ENCODE measurements at places on chromosomes 3 and 15. TPM values are rescaled to one million over a fixed set of nuclear protein-coding genes. Genes with fewer than 3 reads are reported as not detected.

CDHR4 gene
- total RNA-seq: not detected

LRTM1 gene
- not detected for total RNA-seq

DNA sequence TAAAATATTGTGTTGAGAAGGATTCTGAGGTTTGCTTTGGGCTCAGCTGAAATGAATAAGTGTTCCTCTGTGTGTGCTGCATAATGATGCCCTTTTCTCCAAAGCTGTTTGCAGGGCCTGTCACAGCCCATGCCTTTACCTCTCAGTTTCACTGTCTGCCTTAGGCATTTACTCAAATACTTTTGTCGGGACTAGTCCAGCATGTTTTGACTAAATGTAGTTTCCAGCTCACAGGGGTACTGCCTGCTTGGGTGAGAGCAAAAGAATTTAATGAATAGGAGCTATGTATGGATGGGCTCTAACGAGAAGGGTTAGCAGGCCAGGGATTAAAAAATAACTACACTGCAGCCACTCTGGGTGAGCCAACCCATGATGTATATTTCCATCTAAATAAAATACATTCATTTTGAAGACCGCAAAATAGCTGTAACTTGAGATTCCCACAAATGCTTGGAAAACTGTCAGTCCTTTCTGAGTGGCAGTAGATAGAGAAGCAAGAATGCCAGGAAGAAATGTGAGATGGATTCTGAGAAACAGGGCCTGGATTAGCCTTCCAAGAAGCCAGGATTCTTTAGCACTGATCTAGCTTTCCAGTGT lies 549.2 kb upstream of the TBL1XR1 start:
- no peak overlapping the region for H3K4me3 ChIP-seq
- H3K36me3 ChIP-seq: no peaks in the 10 kb centered on the region
- H3K27me3 ChIP-seq: no peaks in the 10 kb centered on the region
- no peaks in the 10 kb centered on the region for H3K4me1 ChIP-seq
- DNase-seq: no peak
- H3K27ac ChIP-seq: no peak overlapping the region

DNA sequence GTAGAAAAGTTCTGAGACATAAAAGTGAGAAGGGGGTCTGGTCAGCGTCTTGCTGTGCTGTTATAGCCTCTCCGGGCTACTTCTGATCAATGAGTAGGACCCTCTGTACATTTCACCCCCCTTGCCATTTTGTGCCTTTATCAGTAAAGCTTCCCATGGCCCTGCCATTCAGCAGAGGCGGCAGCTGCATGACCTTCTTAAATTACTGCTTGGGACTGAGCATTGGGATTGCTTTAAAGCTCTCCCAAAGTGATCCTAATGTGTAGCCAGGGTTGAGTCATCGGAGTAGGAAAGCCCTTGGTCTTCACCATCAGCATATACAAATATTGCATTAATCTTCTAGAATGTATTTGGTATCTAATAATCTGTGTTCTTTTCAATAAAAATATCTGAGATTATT lies 70.2 kb downstream of the FMN1 start:
- DNase-seq: no peak
- no peaks in the 10 kb centered on the region for H3K27me3 ChIP-seq
- H3K4me3 ChIP-seq: no peak overlapping the region
- no peak overlapping the region for H3K27ac ChIP-seq

GRCh38 chr3:100084100-100084806 lies 30.0 kb downstream of the FILIP1L start:
- H3K4me3 ChIP-seq: no peak overlapping the region
- H3K4me1 ChIP-seq: no peaks in the 10 kb centered on the region
- H3K27me3 ChIP-seq: no peaks in the 10 kb centered on the region
- H3K36me3 ChIP-seq: no peaks in the 10 kb centered on the region

- H3K27ac ChIP-seq: peak overlapping the region; percentile 39
- no peaks in the 10 kb centered on the region for H3K27me3 ChIP-seq
- H3K4me3 ChIP-seq: no peak overlapping the region
- no peak for DNase-seq
These were observed 9.6 kb downstream of the LRRK1 start for GRCh38 chr15:100928632-100929280.

DNA sequence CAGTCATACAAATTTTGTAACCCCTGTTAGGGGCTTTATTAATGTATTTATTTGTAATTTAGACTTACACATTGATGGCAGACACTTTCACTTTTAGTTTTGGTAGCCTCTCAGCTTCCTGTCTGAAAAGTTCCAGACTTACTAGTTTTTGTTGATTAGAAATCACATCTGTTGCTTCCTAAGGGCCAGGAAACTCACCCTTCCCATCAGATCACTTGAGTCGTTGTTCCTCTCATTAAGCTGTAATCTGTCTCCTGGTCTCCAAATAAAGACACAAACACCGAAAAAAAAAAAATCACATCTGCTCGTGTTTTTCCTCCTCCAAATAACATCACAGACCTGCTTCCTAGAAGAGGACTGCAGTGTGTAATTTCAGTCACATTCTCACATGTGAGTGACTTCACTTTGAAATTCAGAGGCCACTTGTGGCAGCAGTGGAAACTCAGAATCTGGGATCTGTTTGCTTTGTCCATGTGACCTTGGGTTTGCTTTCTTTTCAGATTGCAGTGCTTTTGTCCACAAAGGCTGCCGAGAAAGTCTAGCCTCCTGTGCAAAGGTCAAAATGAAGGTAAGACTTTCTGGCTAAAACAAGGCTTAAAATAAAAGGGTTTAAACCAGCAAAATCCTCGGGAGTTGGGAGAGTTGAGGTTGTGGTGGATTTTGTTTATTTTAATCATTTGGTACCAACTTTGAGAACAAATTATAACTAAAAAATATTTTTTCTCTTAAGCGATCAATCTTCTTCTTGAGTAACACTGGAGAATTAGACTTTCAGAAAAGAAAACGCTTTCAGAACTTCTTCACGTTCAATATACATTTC lies 87.0 kb downstream of the KLHL25 start:
- H3K36me3 ChIP-seq: peaks cover 45% of the 10 kb centered on the region
- no peaks in the 10 kb centered on the region for H3K27me3 ChIP-seq
- peak overlapping the region; percentile 17 for H3K4me3 ChIP-seq
- no peak for DNase-seq

GRCh38 chr3:167066977-167067786 lies 312.9 kb downstream of the ZBBX start:
- H3K4me3 ChIP-seq: no peak overlapping the region
- no peaks in the 10 kb centered on the region for H3K27me3 ChIP-seq
- DNase-seq: no peak
